T-helper 17 cell (primary cell): ENCODE measurements at places on chromosomes 3 and 15.

DNA sequence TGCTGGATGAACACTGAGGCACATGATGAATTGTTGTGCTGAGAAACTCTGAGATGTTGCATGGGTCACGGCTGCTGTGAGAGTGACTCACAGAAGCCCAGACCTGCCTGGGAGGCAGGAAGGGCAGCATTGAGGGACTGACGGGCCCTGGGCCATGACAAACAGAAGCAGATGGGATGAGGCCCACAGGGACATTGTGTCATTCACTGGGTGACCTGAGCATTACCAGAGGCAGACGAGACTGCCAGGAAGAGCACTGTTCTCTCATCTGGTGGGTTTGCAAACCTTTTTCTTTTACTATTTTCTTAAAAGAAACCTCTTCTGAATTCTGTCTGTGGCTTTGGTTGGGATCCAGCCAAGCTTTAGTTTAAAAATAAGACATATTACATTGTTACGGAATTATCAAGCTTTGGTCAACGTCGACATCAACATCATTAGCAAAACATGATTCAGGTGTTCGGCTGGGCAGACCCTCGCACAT is 67.8 kb downstream of the BDH1 start:
- no peak overlapping the region for H3K4me3 ChIP-seq
- no peak overlapping the region for H3K27ac ChIP-seq
- H3K27me3 ChIP-seq = peaks cover 42% of the 10 kb centered on the region
- H3K36me3 ChIP-seq = no peaks in the 10 kb centered on the region

DNA sequence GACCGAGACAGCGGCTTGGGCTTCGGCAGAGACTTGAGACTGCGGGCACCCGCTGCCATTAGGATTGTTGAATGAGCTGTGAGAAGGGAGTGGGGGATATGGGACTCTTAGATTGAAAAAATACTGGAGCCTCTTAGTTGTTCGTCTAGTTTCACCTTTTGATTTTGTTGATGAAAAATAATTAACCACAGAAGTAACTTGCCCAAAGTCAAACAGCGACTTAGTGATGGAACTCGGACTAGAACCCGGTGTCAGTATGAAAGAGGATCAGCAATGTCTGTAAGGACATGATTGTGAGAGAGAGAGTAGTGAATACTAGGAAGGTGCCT is 510 bp upstream of the GOLGB1 start:
- no peak overlapping the region for H3K27ac ChIP-seq
- no peak for DNase-seq

DNA sequence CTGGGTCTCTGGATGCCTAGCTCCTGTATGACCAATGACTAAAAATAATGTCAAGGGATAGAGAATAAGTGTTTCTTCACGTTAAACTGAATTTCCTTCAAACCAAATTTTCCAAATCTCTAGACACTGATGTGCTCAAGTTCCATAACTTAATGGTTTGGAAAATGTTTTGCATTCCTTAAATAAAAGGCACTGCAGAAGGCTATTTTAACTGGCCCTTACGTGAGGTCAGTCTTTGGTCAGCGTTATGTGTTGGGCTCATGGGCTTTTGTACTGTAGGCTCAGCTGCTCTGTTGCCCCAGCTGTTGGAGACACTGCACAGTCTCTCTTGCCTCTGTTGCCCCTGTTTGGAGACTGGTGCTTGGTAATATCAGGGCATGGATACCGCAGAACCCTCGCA is 188.5 kb downstream of the TPRG1 start:
- H3K27ac ChIP-seq = no peak overlapping the region
- H3K36me3 ChIP-seq = no peaks in the 10 kb centered on the region
- H3K4me3 ChIP-seq = no peak overlapping the region

DNA sequence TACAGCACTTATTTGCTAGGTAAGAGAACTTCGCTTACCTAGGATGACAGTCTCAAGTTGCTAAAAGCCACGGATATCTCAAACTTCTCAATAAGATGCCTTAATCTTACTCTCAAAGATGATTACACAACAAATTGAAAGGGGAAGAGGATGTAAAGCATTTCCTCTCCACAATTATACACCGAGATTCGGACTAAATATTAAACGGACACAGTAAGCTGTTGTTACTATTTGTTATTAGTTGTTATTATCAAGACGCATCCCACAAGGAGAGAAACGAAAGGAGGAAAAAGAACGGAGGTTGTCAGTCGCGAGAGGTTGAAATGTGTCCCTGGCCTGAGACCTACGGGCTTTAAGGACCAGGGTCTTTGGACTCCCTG is 660 bp downstream of the ZNF106 start:
- H3K27ac ChIP-seq = peak overlapping the region; percentile 99
- H3K4me3 ChIP-seq = peak overlapping the region; percentile 99
- peaks cover 41% of the 10 kb centered on the region for H3K4me1 ChIP-seq
- DNase-seq = no peak

DNA sequence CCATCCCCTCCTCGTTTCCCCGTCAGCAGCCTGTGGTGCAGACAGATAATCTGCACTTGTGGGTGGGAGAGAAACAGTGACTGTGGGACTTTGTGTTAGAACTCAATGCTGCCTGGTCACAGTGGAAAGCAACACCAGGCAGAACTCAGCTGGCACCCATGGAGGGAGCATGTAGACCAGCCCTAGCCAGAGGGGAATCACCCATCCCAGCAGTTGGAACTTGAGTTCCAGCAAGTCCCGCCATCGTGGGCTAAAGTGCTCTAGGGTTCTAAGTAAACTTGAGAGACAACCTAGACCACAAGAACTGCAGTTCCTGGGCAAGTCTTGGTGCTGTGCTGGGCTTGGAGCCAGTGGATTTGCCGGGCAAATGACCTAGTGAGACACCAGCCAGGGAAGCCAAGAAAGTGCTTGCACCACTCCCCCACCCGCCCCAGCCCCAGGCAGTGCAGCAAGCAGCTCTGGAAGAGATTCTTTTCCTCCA is 24.4 kb downstream of the ISG20 start:
- peak overlapping the region; percentile 31 for H3K4me3 ChIP-seq
- H3K36me3 ChIP-seq = no peaks in the 10 kb centered on the region
- peaks cover 8% of the 10 kb centered on the region for H3K27me3 ChIP-seq
- peaks cover 12% of the 10 kb centered on the region for H3K4me1 ChIP-seq
- no peak for DNase-seq

DNA sequence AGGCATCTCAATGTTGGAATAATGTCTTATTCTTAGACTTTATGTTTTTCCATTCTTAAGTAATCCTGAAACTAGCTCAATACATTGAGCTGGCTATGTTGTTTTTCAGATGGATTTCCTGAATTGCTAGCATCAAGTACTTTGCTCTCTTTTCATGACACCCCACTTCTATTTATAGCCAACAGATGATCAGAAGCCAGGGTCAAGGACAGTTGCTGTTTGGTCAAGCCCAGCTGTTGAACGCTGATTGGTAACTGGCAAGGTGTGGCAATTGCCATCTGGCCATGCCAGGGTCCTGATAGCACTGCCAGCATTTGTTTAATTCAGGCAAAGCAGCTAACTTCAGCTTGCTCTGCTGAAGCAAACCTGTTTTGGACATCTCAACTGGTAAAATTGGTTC is 46.2 kb upstream of the PLCL2 start:
- no peaks in the 10 kb centered on the region for H3K27me3 ChIP-seq
- peak overlapping the region; percentile 63 for H3K27ac ChIP-seq
- H3K36me3 ChIP-seq = no peaks in the 10 kb centered on the region
- peaks cover 34% of the 10 kb centered on the region for H3K4me1 ChIP-seq
- no peak overlapping the region for H3K4me3 ChIP-seq
